ENCODE measurements at places on chromosomes 4 and X. TPM values are rescaled to one million over a fixed set of nuclear protein-coding genes. Genes with fewer than 3 reads are reported as not detected.

GRCh38 chr4:94976371-94977011 is 218.7 kb downstream of the BMPR1B start:
- H3K27ac ChIP-seq: no peak overlapping the region
- H3K4me1 ChIP-seq: no peaks in the 10 kb centered on the region
- no peaks in the 10 kb centered on the region for H3K36me3 ChIP-seq
- H3K4me3 ChIP-seq: no peak overlapping the region
- no peaks in the 10 kb centered on the region for H3K27me3 ChIP-seq

DNA sequence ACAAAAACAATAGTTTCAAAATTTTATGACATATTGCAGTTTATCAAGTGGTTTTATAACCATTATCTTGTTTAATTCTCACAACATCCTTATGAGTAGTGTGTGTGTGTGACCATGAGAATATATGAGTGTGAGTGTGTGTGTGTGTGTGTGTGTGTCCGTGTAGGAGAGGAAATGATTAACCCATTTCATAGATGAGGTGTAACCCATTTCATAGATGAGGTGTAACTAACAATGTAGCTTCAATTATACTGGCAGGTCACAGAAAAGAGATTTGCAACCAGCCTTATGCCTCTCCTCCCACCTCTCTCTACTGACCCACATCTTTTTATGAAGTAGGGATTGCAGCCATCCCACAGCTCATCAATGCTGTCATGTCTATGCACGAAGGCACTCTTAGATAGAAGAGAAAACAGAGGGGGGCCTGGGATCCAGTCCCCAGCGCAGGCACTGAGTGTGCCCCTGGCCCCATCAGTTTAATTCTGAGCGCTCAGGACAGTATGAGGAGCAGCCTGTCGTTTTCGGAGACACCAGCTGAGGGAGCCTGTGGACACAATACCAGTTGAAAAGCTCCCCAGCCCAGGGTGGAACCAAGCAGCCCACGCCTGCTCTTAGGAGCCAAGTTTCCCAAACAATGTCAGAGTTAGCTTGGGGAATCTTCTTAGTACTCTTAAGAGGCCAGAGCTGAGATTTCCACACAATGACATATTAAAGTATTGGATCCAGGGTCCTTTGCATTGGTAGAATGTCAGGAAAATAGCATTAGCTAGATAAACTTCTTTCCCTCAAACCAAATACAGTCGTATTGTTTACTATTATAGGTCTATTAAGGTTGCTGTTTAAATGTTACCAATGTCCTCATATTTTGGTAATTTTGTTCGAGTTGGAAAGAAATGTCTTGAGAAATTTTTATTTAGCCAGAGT is 88.6 kb downstream of the PALLD start:
- H3K36me3 ChIP-seq: no peaks in the 10 kb centered on the region
- peak overlapping the region; percentile 23 for H3K27ac ChIP-seq
- peak; percentile 90 for DNase-seq
- H3K27me3 ChIP-seq: no peaks in the 10 kb centered on the region
- no peaks in the 10 kb centered on the region for H3K4me1 ChIP-seq

DNA sequence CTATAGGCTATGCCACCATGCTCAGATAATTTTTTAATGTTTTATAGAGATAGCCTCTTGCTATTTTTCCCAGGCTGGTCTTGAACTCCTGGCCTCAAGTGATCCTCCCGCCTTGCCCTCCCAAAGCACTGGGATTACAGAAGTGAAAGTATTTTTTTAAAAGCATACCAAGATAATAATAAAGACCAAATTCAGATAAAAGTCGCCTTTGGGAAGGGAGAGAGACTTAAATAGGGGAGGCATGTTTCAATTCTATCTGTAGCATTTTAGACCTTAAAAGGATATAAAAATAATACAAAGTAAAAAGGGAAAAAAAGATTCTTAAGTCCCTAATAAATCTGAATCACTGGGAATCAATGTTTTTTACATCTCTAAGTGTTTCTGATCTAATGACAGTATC is 108.9 kb downstream of the AFAP1 start:
- peak overlapping the region; percentile 75 for H3K27ac ChIP-seq
- H3K36me3 ChIP-seq: peaks cover 4% of the 10 kb centered on the region
- H3K4me1 ChIP-seq: no peaks in the 10 kb centered on the region
- no peak overlapping the region for H3K4me3 ChIP-seq

DNA sequence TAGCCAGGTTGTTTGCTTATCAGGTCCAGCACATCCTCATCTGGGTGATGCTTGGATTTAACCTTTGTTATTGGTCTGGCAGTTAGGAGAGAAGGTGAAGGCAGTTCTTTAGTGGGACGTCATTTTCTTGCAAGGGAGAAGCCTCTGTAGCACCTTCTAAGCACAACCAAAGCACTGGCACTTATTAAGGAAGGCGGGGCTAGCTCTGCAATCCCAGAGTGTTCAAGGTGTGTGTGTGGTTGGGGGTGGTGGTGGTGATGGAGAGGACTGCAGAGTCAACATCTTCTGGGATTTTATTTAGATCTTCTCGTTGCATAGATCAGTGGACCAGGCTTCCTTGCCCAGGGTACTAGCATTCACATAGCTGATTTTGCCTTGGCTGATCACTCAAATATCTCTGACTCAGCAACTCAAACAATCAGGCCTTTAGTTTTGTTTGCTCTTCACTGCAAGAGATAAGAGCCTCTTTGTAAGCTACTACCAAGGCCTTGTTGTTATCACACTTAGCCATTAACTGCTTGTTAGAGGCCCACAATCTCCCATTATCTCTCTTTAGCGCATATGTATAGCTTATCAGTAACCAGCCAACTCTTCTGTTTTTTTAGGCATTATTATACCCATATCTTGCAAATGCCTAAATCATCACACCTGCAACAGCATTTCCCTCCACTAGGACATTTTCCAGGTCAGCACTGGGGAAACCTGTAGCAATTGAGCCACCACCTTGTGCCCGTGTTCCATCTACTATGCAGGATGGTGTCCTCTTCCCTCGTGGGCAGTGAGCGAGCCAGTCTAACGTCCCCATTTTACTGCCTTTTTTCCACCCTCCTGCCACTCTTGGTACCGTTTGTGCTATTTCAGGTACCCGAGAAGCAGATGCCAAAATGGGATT is 36.5 kb upstream of the LINC00632 start:
- no peaks in the 10 kb centered on the region for H3K27me3 ChIP-seq
- no peaks in the 10 kb centered on the region for H3K4me1 ChIP-seq
- no peak overlapping the region for H3K4me3 ChIP-seq
- DNase-seq: no peak
- no peaks in the 10 kb centered on the region for H3K36me3 ChIP-seq

GRCh38 chrX:108209006-108209554 is 117.5 kb downstream of the ATG4A start:
- no peaks in the 10 kb centered on the region for H3K27me3 ChIP-seq
- H3K4me3 ChIP-seq: no peak overlapping the region
- no peaks in the 10 kb centered on the region for H3K36me3 ChIP-seq
- H3K27ac ChIP-seq: no peak overlapping the region

DNA sequence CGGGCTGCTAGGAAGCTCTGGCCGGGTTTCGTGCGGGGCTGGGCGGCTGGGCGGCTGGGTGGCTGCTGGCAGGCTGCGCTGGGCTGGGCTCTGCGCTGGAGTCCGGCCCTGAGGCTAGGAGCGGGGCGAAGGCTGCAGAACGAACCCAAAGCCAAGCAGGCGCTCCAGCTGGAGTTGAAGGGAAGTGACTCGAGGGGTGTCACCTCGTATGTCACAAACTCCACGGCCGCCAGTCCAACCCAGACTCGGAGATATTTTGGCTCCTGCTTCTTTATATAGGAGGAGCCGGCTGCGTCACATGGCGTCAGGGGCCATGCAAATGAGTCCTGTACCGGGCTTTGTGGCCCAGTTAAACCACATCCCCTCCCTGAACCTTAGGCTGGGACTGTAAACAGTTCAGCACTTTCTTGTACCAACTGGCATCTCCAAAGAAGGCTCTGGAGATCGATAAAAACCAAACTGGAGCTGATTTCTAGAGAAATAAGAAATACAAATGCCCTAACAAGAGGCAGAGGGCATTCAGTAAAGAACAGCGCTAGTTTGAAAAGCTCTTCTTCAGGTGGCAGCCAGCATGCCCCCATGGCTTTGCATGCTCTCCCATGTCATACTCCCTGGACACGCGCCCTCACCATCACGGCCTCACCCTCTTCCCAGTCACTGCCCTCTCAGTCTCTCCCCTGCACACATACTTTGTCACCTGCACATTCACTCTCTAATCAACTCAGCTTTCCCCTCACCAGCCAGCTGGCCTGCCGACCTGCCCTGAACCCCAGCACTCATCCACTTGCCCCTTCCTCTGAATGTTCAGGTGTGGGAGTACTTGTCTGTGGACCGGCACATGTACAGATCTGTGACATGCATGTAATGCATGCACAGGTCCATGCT is 58.5 kb downstream of the TSC22D3 start:
- peaks cover 18% of the 10 kb centered on the region for H3K4me1 ChIP-seq
- H3K4me3 ChIP-seq: peak overlapping the region; percentile 69
- no peaks in the 10 kb centered on the region for H3K27me3 ChIP-seq
- peak overlapping the region; percentile 93 for H3K27ac ChIP-seq
- peak; percentile 97 for DNase-seq
- peaks cover 34% of the 10 kb centered on the region for H3K36me3 ChIP-seq

GRCh38 chrX:131392666-131393065 is 103.6 kb upstream of the IGSF1 start:
- H3K36me3 ChIP-seq: no peaks in the 10 kb centered on the region
- no peak overlapping the region for H3K27ac ChIP-seq
- H3K27me3 ChIP-seq: no peaks in the 10 kb centered on the region

- H3K27me3 ChIP-seq: no peaks in the 10 kb centered on the region
- H3K27ac ChIP-seq: no peak overlapping the region
- no peaks in the 10 kb centered on the region for H3K4me1 ChIP-seq
- no peak for DNase-seq
These were observed 242.0 kb downstream of the MAPK10 start for GRCh38 chr4:86117705-86118302.

- H3K4me1 ChIP-seq: no peaks in the 10 kb centered on the region
- no peak overlapping the region for H3K4me3 ChIP-seq
- no peak for DNase-seq
- H3K27ac ChIP-seq: no peak overlapping the region
These were observed 97.8 kb upstream of the USP9X start for GRCh38 chrX:40987413-40987812.

DNA sequence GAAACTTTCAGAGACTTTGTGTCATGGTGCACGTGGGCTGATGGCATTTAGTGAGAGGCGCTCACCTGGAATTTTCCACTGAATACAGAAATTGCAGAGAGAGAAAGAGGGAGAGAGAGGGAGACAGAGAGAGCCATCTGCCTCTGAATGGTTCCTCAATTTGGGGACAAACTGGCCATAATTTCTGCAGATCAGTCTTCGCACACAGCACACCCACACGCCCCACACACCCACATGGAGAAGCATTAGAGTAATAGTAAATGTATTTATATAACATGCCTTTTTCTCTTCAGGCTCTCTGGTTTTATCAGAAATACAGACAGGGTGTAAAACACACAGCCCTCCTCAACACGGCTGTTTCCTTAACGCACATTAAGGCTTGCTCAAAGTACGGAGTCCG is 38.6 kb downstream of the PRKX start:
- DNase-seq: no peak
- H3K4me3 ChIP-seq: no peak overlapping the region
- H3K4me1 ChIP-seq: no peaks in the 10 kb centered on the region

DNA sequence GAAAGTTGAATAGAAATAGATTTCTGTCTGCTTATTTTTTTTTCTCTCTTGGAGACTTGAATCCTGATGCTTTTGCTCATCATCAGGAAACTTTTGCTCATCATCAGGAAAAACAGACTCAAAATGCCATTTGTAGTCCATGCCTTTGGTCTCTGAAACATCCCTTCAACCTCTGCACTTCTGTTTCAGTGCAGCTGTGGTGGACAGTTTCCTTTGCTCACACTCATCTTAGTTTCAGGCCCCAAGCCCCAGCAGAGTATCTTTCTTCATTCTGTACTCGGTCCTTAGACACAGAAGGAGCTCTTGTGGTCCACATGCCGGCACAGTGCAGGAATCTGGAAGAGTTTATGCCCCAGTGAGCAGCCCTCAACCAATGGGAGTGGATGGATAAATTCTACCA is 337.9 kb downstream of the PPP3CA start:
- no peak overlapping the region for H3K4me3 ChIP-seq
- no peak for DNase-seq
- no peak overlapping the region for H3K27ac ChIP-seq
- H3K27me3 ChIP-seq: no peaks in the 10 kb centered on the region
- no peaks in the 10 kb centered on the region for H3K36me3 ChIP-seq

DNA sequence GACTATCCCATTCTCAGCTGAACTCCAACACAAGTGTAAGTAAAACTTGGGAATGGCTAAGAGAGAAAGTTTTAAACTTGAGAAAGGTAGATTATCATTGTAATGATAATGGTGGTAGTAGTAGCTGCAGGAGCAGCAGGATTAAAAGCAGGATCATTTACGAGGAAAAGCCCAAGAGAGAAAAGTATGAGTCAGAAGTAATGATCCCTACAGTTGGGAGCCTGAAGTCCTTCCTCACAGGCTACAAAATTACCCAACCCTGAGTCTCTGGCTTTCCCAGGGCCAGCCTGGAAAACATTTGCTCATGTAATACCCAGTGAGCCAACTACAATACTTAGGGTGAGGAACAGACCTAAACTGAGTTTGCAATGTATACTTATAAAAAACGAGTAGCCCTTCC is 4.4 kb upstream of the PRDM8 start:
- no peaks in the 10 kb centered on the region for H3K27me3 ChIP-seq
- H3K4me1 ChIP-seq: no peaks in the 10 kb centered on the region
- H3K36me3 ChIP-seq: no peaks in the 10 kb centered on the region
- no peak overlapping the region for H3K27ac ChIP-seq
- DNase-seq: no peak
- H3K4me3 ChIP-seq: no peak overlapping the region

- no peak for DNase-seq
- H3K4me3 ChIP-seq: no peak overlapping the region
- H3K27ac ChIP-seq: peak overlapping the region; percentile 8
- no peaks in the 10 kb centered on the region for H3K4me1 ChIP-seq
These were observed 16.9 kb downstream of the LHFPL1 start for GRCh38 chrX:112662559-112663427.

GRCh38 chr4:173572493-173573129 is 42.6 kb upstream of the HAND2 start:
- no peak overlapping the region for H3K4me3 ChIP-seq
- DNase-seq: no peak
- no peaks in the 10 kb centered on the region for H3K27me3 ChIP-seq
- peak overlapping the region; percentile 6 for H3K27ac ChIP-seq
- no peaks in the 10 kb centered on the region for H3K4me1 ChIP-seq

DNA sequence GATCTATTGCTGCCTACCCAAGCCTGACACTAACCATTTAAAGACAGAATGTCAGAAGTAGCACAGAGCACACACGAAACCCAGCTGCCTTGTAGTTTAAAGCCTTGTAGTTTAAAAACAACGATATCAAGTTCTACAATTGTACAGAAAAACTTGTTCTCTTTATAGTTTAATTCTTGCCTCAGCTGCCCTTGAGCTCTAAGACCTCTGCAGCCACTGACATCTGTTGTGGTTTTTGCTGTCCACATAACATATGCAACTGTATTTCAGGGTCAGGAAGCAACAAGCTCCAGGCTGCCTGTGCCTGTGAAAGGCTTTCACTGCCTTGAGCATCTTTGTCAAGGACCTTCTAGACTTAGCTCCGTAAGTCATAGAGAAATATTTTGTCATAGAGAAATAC is 227.2 kb downstream of the SPCS3 start:
- H3K4me3 ChIP-seq: no peak overlapping the region
- H3K4me1 ChIP-seq: no peaks in the 10 kb centered on the region
- H3K27ac ChIP-seq: no peak overlapping the region
- H3K27me3 ChIP-seq: no peaks in the 10 kb centered on the region

RNF128 gene
- 0.55 TPM for total RNA-seq

CXCL5 gene
- total RNA-seq: not detected

STIM2 gene
- total RNA-seq: 9.2 TPM

EGFL6 gene
- total RNA-seq: not detected

ELOVL6 gene
- total RNA-seq: 1.1 TPM

RRH gene
- not detected for total RNA-seq

ACSL1 gene
- 156 TPM for total RNA-seq
